Amygdala (tissue), 56 donors: ENCODE measurements at places on chromosomes 11 and 22.
A peak's percentile ranks its signal among the peaks of the same experiment; 100 is the strongest.

DNA sequence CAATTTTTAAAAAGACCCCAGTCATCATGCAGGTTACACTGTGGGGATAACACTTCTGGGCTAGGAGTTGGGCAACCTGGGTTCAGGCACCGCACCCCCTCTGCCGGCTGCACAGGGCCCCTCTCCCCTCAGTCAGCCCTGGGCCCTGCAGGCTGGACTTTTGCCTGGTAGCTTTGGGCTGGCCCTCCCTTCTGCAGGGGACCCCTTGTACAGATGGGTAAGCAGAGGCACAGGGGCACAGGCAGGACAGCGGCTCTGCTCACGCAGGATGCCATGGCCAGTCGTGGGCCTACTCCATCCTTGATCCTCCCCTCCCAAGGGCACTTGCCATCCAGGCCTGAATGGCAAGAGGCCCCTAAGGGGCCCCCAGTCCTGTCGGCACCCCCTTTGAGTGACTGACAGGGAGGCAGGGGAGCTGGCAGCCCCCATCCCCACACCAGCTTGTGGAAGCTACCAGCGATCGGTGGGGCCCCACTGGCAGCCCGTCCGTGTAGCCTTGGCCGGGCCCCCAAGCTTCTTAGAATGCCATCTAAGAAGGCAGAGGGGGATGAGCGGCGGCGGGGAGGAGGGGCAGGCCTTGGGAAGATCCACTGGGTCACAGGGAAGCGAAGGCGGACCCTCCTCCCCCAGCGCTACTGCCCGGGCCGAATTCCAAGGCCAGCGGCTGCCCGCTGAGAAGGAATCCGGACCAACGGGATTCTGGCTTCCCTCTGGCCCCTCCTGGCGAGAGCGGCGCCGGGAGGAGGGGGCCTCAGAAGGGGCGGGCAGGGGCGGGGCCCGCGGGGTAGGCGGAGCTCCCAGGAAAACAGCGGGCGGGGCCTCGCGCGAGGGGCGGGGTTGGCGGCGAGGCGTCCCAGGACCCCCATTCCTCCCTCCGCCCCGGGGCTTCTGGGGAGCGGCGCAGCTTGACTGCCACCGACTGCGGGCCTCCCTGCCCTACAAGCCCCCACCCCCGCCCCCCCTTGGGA is 6.8 kb upstream of the CHKA start:
- peak; percentile 42 for DNase-seq

DNA sequence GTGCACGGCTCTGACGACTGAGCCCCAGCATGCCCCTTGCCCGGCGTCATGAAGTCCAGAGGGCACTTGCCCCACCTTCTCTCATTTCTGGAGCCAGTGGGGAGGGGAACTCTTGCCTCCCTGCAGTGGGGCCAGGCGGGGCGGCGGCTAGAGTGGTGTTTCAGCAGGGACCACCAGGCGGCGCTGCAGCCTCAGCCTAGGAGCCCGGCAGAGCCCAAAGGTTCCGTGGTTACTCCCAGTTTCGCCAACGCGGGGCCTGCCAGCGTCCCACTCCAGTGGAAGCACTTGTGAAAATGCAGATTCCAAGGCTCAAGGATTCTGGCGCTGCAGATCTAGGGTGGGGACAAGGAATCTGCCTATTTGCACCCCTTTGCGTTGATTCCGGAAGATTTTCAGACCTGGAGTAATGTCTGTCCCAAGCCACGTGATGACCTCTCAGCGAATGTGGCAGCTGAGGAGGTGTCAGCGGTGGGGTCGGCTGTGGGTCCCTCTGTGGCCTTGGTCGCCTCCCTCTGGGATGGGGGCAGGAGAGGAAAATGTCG is 55.7 kb downstream of the CD82 start:
- DNase-seq, result peak; percentile 71

DNA sequence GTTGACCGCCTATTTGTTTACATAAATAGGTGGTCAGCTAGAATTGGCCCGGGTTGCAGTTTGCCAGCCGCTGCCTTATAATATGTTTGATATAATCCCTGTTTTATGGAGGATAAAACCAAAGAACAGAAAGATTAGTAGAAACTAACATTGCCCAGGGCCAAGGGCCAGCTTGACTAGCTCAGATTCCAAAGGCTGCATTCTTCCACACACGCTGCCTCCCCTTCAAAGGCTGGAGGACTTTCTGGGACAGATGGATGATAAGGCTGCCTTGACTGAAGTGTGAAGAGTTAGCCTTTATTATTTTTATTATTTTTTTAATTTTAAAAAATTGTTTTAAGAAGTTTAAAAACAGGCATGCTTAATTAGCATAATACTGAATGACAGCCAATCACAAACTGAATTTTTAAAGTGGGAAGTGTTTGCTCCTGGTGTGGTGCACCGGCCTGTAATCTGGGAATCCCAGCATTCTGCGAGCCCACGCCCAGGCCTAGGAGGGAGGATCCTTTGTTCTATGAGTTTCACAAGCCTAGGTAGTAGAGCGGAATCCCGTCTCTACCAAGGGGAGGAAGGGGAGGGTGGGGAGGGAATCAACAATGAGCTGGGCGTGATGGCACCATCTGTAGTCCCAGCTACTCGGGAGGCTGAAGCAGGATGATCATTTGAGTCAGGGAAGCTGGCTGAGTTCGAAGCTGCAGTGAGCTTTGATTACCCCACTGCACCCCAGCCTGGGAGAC is 114.9 kb downstream of the NAV2 start:
- no peak for DNase-seq

DNA sequence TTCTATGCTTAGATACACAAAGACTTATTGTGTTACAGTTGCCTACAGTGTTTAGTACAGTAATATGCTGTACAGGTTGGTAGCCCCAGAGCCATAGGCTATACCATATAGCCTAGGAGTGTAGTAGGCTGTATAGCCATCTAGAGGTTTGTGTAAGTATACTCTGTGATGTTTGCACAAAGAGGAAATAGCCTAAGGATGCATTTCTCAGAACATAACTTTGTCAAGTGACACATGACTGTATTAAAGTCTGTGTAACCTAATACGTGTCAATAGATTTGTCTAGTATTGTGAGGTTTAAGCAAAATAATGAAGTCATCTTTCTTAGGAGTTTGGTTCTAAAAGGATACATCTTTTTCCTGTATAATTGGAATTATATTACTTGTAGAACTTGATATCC is 5.5 kb downstream of the ZC3H12C start:
- DNase-seq, result no peak

DNA sequence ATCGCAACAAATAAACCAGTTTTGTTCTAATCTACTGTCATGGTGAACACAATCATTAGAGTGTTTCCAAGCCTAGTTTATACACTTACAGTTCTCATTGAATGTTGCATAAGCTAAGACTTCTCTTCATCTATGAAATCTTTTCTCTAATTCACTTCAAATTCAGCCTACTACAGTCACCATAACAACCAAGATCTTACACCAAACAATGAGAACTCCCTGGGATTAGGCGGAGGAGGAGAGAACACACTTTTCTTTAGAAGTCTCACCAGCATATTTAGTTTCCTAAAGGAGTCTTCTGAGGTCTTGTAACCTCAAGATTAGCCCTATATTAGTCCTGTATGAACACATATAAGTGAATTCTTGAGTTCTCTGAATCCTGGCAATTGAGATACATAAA is 1889.7 kb downstream of the LRRC4C start:
- no peak for DNase-seq
